ENCODE measurements at places on chromosomes 7 and 10.

GRCh38 chr7:33722383-33723101, 182.8 kb upstream of the BMPER start:
- DNase-seq: no peak

- no peak for DNase-seq
Measured at GRCh38 chr7:96921771-96922170, 83.6 kb upstream of the DLX6 start.

GRCh38 chr10:26156019-26156418, 60.6 kb upstream of the GAD2 start:
- no peak for DNase-seq

DNA sequence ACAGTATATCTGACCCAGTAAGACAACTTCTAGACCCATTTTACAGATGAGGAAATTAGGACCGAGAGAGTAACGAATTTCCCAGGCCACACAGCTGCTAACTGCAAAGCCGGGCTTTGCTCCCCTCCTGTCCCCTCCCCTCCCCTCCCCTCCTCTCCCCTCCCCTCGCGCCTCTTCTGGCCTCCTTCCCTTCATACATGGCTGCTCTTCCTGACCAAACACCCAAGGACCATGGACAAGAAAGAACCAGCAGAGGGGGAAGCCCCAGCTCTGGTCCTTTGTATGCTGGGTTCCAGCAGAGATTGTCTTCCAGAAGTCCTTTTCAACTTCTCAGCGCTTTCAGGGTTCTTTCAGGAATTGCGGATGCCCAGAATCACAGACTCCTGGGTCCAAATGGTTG, 3.6 kb upstream of the TMEM72 start:
- no peak for DNase-seq

- DNase-seq: no peak
Measured at GRCh38 chr7:18038382-18038781, 10.7 kb upstream of the PRPS1L1 start.

GRCh38 chr7:37549076-37549931, 100.6 kb upstream of the ELMO1 start:
- no peak for DNase-seq

DNA sequence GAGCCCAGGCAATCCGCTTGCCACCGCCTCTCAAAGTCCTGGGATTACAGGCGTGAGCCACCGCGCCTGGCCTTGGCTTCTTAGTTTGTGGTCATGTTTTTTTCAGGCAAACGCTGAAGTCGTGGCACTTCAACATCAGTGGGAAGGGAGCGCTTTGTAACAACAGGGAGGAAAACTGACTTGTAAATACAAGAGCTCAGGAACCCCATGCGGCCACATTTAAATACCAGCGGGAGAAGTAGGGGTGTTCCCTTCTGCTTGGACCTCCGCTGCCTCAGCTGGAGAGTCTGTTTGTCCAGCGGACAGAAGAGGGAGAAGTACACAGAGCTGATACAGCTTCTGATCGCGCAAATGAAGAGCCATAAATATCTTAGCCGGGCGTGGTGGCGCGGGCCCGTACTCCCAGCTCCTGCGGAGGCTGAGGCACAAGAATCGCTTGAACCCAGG, 108.7 kb upstream of the KMT2C start:
- DNase-seq: no peak
